NCI-H460 (cell line): ENCODE measurements at places on chromosomes 7 and 10. TPM values are rescaled to one million over a fixed set of nuclear protein-coding genes. Genes with fewer than 3 reads are reported as not detected.

- DNase-seq: no peak
These were observed 199.2 kb downstream of the HECW1 start for GRCh38 chr7:43311694-43312093.

GRCh38 chr10:102202386-102202785, 23.7 kb upstream of the ELOVL3 start:
- DNase-seq: no peak

DNA sequence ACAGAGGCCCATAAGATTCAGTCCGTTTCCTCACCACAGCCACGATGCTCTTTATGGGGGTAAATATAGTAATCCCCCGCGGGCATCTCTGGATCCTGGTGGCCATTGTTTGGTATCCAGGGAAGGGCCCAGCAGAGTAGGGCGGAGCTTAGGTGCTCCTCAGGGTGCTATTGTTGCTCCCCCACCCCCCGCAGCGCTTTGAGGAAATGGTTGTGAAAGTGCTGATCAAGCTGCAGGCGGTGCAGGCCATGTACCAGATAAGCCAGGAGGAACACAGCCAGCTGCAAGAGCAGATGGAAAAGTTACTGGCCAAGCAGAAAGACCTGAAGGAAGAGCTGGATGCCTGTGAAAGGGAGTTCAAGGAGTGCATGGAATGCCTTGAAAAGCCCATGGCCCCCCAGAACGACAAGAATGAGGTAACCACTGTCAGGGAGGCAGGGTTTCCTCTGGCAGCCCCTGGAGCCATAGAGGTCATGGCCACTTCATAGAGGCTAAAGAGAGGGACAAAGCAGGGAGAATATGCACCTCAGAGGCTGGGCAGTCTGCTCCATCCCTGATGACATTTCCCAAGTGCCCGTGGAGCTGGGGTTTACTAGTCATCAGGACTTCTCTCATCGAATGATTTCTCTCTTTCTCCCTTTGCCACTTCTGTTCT, 17.6 kb upstream of the FLNC start:
- DNase-seq: no peak

DNA sequence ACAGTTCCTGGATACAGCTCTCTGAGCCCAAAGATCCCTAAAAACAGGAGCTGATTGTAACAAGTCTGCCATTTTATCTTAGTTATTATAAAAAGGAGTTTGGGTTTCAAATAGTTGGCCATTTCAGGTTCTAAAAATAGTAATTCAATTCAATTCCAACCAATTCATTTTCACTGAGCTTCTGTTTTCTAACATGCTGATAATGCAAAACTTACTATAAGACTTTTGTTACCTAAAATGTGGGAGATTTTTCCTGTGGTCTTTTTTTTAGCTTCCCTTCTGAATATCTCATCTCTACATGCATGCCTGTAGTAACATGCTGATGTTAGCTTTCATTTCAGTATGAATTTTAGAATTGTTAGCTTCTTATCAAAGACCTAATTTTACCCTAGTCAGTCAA, 13.4 kb downstream of the NRBF2 start:
- no peak for DNase-seq

- peak; percentile 4 for DNase-seq
These were observed 55.4 kb downstream of the SLC37A3 start for GRCh38 chr7:140342727-140343514.

DNA sequence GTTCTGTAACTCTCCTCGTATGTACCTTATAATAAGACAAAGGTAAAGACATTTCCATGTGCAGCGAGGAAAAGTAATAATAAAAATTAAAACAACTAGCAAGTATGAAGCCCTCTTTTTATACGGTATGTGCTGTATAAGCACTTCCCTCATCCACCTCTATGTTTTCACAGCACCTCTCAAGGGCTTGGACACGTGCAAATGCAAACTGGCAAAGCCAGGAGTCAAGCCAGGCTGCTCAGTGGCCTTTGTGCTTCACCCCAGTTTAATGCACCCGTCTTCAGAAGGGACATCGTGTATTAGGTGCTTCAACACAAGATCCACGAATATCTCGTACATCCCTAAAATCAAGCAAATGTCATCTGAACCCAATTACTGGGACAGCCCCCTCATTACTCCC, 1.3 kb upstream of the DGKI start:
- DNase-seq: no peak

GRCh38 chr10:79260811-79261740, 86.2 kb upstream of the PPIF start:
- DNase-seq: no peak

GRCh38 chr7:37201003-37201875, 247.4 kb downstream of the ELMO1 start:
- peak; percentile 74 for DNase-seq

DNA sequence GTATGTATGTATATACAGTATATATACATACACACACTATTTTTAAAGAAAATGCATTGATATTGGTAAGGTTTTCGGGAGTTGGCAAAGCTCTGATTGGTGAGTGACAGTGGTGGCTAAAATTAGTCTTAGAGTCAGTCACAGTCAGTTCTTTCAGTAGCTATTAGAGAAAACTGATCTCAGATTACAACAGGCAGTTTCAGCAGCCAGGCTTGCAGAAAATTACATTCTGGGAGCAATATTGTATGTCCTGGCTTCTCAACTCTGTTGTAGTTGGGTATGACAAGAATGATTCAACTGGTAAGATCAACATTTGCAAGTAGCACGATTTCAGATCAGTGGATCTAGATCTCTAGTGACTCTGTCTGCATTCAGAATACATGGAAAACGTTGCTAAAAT, 897.9 kb upstream of the AUTS2 start:
- no peak for DNase-seq

DNA sequence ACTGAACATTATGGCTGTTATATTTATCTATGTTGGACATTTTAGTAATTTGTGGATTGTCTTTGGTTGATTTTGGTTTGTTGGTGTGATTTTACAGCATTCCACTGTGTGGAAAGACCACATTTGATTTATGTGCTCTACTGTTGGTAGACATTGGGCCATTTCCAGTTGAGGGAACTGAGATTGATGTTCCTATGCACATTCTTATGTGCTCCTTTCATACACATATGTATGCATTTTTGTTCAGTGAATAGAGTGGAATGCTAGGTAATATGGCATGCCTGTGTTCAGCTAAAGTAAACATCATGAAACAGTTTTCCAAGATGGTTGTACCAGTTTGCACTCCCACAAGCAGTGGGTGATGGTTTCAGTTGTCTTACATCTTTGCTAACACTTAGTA, 15.1 kb downstream of the CACNB2 start:
- DNase-seq: no peak

DNA sequence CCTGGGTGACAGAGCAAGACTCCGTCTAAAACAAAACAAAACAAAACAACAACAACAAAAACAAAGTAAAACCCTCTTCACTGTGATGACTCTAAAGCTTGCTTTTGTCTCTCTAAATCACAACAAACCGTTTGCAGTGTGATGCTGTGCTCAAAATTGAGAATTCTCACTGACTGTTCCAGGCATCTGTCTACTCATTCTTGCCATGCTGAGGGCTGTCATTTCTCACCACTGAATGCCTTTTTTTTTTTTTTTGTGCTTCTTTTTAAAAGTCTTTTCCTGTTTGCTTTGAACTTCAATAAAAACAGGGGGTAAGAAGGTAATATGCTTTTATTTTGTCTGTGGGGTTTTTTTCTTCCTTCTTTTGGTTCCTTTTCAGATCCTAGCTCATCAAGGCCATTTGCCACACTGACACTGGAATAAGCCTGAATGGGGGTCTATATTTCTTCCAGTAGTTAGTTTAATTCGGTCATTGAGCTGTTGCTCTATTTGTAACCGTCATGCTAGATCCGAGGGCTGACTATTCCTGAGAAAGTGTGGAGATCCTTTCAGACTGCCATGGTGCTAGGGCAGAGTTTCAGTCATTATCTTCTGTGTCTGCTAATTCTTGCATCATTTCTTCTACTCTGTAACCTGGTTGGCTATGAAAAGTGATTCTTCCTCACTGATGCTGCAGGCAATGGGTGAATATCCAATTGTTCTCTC, 10.6 kb downstream of the FAS start:
- no peak for DNase-seq

DNA sequence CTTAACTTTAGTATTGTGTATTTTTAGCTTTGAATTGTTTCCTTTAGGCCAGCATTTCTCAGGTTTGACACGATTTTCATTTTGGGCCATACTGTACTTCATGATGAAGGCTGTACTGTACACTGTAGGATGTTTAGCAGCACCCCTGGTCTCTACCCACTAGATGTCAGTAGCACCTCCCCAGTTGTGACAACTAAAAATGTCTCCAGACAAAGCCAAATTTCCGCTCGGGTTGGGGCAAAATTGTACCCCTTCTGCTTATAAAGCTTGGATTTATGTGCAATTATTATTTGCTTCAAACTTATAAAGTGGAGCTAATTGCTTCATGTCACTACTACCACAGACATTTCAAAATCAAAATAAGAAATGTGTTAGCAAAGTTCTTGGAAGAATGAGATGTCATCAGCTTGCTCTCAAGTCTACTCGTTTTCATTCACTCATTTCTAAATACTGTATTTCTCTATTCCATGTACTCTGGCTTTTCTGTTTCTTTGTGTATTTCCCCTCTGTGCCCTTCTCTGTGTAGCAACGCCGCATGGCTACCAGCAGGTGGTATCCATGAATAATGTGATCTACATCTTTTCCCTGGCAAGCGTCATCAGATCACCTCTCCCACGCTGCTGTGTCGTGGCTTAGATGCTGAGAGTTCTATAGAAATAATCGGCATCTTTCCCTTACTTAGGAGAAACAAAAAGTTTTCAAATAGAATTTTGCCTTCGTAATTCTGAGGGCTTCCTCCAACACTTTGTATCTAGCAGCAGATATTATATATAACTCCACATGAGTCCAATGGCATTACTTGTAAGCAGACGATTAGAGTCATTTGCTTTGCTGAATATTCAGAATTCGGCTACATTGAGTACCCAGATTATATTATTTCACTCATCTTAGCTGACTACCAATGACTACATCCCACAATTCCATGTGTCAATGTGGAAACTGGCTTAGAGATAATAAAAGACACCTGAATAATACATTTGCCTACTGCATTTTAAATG, 47.8 kb upstream of the CALCR start:
- DNase-seq: peak; percentile 45

GRCh38 chr7:123805287-123805686, 39.7 kb upstream of the HYAL4 start:
- no peak for DNase-seq

DNA sequence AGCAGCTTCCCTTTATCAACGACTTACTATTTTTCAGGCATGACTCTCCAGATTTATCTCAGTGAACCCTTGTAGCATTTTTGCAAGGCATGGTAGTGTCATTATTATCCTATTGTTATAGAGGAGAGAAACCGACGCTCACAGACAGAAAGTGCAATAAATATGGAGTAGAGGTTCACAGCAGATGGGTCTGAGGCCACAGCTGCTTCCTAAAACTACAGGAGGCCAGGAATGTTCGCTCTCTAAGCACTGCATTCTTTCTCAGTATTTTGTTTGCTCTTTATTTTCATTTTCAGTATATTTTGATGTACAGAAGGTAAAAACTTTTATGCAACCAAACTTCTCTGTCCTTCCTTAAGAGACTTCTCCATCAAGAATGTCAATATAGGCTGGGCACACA, 4.5 kb upstream of the AEBP1 start:
- DNase-seq: no peak

DNA sequence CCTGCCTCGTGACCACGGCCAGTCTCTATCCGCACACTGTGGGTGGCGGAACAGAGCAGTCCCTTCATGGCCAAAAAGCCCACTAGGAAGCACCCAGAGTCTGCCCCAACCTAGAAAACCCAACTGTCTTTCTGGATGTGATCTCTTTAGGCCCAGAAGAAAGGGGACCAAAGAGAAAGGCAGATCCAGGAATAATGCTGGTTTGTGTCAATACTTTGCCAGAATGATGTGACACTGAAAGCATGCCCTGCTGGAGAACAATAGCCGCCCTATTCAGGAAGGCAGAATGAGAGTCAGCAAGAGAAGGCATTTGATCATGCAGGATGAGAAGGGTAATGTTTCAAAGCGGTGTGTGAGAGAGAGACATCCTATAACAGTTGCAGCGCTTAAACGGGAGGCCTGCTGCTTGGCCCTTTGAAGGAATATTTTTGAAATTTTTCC, 274.7 kb downstream of the USP6NL start:
- DNase-seq: no peak

DNA sequence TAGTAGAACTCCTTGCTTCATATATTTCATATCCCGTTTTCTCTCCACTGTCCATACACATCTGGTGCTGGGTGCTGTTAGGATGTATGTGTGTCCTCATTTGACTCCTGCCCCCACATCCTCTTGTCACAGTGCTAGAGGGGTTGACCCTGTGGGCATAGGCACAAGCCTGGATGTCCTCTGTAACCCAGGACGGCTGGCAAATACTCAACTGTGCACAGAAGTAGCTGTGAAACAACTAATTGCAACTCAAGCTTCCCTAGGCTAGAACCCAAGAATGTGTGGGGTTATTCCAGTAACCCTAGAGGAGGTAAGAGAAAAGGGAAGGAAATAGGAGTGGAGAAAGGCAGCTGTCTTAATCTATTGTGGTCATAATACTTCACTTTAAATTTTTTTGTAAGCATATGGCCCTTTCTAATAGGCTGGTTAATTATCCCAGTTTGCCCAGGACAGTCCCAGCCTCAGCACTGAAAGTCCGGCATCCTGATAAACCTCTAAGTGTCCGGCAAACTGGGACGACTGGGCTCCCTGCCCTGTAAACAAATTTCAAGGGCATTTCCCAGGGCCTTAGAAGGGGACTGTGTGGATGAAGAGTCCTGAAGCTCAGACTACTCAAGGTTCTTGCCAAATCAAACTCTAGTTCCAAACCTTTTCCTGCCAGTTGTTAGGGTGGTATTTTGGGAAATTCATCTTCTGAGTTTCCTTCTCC, 283.2 kb upstream of the CELF2 start:
- no peak for DNase-seq

DNA sequence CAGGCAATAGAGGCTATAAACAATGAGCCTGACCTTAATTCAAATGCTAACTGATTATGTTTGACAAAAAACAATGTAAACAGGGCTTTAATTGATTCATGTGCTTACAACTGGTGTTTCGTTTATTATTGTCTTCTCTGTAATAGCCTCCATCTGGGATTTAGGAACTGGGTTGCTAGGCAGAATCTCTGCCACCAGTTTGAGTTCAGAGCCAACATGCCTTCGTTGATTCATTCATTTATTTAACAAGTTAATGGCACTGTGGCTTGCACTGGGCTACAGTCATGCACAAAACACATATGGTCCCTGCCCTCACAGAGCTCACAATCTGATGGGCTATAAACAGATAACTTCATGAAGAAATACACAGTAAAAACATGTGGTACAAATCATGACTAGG, 19.6 kb upstream of the CDHR3 start:
- DNase-seq: no peak

Gene GBX1
- not detected in 2 replicates for total RNA-seq

Gene CPA5
- not detected in 2 replicates for total RNA-seq

Gene INSYN2A
- 0.12 and 0.17 TPM in 2 replicates for total RNA-seq

Gene MNX1
- total RNA-seq: 1.8 and 2.7 TPM in 2 replicates

Gene GPR26
- total RNA-seq: not detected in 2 replicates

Gene CFAP58
- 1.4 and 2.1 TPM in 2 replicates for total RNA-seq

Gene PPP2R2D
- total RNA-seq: 38.4 and 40.3 TPM in 2 replicates

Gene LRRD1
- total RNA-seq: not detected in 2 replicates

Gene TBC1D12
- total RNA-seq: 13.6 and 15.2 TPM in 2 replicates

Gene EPO
- total RNA-seq: not detected in 2 replicates

Gene CCDC146
- total RNA-seq: 0.27 and 0.58 TPM in 2 replicates

Gene HOXA2
- total RNA-seq: 1.8 and 3.0 TPM in 2 replicates

Gene CYP26C1
- total RNA-seq: 0.10 and 0.23 TPM in 2 replicates

Gene PCDH15
- 0.32 and 0.57 TPM in 2 replicates for total RNA-seq

Gene RNF133
- total RNA-seq: 0.40 and 0.49 TPM in 2 replicates

Gene NUTM2B
- 0.12 and 0.32 TPM in 2 replicates for total RNA-seq

Gene EGFR
- total RNA-seq: 24.3 and 25.1 TPM in 2 replicates

Gene MAP3K8
- 6.0 and 8.0 TPM in 2 replicates for total RNA-seq

Gene BAIAP2L1
- total RNA-seq: 29.9 and 31.5 TPM in 2 replicates

Gene CCZ1
- total RNA-seq: 80.0 and 87.6 TPM in 2 replicates

Gene ADAM8
- total RNA-seq: 2.5 and 3.7 TPM in 2 replicates

Gene TRPV6
- total RNA-seq: not detected in 2 replicates
